CD4-positive, alpha-beta T cell treated with Interleukin-1 beta for 1 hour (primary cell): ENCODE measurements at places on chromosomes 1 and 21.

GRCh38 chr1:121587777-121588176 lies 403.0 kb downstream of the SRGAP2C start:
- no peak for DNase-seq

- peak; percentile 86 for DNase-seq
Observed at GRCh38 chr1:116151739-116152576, 40.8 kb downstream of the MAB21L3 start.

- no peak for DNase-seq
Observed at GRCh38 chr1:5479876-5480646, 512.2 kb downstream of the NPHP4 start.

DNA sequence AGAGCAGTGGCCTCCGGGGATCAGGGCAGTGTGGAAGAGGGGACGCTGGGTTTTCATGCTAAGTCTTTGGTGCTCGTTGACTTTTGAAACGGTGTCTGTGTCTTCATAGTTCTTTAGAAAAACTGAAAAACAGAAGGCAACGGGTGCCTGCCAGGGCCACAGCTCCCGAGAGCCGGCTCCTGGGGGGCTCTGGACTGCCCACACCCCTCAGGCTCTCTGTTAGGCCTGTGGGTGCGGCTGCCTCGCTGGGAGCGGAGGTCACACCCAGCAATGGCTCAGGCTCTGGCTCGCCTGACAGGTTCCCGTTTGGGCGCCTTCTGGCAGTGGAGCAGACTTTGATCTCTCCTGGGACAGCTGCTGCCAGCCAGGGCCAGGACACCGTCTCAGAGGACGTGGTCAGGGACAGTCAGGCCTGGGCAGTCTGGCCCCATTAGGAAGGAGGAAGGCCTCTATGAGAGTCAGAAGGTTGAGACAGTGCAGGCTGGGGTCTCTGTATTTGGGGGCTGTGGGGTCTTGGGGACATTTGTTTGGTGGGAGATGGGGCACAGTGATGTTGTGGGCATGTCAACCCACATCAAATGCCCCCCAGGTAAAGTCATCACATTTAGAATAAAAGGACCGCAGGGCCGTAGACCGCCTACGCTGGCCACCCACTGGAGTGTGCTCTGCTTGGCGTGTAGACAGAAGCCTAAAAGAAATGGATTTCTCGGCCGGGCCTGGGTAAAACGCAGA lies 5.6 kb downstream of the ARHGEF16 start:
- DNase-seq, result no peak

GRCh38 chr1:12300706-12301105 lies 70.9 kb downstream of the VPS13D start:
- DNase-seq, result no peak

DNA sequence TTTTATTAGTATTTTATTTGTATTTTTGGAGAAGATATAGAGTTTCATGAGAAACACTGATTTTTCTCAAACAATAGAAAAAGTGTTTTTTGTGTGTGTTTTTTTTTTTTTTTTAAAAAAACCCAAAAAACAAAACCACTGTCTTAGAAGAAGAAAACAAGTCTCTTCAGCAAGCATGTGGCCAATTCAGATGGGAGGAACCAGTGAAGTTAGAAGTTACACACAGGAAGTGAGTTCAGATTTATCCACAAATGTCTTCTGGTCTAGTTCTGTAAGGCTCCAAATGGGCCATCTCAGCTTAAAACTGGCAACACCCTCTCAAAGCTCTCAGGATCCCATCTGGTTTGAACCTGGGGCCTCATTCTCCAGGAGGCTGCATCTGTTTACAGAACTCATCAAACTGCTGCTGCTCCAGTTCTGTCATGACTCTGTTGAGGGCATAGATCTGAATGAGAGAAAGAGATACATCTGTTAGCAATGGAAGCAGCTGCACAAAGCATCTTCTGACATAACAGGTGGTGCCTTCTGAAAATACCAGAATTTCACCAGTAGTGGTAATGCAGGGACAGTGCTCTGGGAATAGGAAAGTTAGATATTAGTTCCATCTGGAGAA lies 9.8 kb upstream of the ERMAP start:
- no peak for DNase-seq

- no peak for DNase-seq
Observed at GRCh38 chr1:30704271-30704670, 19.1 kb downstream of the MATN1 start.

GRCh38 chr1:77831976-77832711 lies 52.7 kb downstream of the MIGA1 start:
- DNase-seq, result no peak

DNA sequence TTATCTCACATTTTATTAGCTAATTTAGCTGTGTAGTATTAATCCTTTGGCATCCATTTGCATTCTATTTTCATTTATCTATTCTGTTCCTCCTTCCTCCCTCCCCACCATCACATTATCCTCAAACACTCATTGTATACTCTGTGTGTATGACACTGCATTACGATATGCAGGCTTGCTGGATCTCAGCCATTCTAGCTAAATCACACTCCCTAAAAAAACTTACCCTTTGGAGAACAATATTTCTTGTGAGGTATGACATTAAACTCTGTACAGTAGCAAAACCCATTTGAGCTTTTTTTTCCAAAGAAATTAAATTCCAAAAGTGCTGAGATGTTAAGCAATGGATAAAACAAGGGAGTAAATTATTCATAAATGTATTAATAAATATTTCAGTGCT lies 11.4 kb upstream of the RAB3GAP2 start:
- DNase-seq, result no peak

DNA sequence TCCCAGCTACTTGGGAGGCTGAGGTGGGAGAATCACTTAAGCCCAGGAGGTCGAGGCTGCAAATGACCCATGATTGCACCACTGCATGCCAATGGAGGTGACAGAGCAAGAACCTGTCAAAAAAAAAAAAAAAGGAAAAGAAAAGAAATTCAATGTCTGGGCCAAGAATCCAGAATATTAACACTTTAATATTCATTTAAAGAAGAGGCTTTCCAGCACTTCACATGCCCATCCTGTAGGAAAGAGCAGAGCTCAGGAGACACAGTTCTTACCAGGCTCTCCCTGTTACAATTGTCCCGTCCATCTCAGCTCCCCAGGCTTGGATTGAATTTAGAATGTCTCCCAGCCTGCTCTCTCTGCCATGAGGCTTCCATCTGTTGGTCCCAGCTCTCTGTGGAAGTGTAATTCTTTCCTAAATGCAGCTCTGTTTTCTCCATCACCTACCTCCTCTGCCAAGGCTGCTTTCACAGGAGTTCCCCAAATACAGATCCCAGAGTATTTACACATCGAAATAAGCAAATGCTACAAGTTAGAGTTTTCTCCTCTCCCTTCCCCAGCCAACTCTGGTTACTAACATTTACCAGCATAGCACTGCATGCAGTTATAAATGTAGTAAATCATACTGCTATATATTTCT lies 116.6 kb upstream of the CDC42BPA start:
- DNase-seq, result no peak

- no peak for DNase-seq
Observed at GRCh38 chr1:231993968-231994455, 367.4 kb downstream of the DISC1 start.

GRCh38 chr1:183804916-183805841 lies at the start of gene RGL1:
Gene RGL1 (plus strand): TSS chr1:183805120. CDS start chr1:183805298, 178 bp downstream.
- DNase-seq, result peak; percentile 4

DNA sequence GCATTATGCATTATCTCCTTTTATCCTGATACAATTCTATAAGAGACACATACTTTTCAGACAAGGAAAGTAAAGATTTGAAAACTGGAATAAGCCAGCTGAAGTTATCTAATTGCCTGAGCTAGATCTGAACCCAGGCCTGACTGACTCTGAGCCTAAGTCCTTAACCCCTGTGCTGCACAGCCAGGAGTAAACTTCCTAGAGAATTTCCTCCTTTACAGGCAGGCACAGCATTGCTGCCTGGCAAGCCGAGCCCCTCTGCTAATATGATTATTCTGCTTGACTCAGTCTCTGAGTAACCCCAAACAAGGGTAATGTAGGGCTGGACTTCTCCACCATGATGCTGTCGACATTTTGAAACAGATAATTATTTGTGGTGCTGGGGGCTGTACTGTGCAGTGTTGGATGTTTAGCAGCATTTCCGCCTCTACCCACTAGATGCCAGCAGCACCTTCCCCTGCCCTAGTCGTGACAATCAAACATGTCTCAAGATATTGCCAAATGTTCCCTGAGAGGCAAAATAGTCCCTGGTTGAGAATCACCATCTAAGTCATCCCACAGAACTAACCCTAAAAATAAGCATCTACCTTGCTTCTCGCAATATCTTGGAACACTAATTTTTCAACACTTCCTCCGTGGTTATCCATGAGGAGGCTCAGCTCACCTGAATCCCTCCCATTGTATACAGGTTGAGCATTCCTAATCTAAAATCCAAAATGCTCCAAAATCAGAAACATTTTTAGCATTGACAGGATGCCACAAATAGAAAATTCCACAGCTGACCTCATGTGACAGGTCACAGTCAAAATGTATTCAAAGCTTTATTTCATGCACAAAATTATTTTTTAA lies 18.5 kb downstream of the CAMK1G start:
- peak; percentile 36 for DNase-seq

- DNase-seq, result no peak
Observed at GRCh38 chr21:25467896-25468295, 139.4 kb downstream of the MRPL39 start.

DNA sequence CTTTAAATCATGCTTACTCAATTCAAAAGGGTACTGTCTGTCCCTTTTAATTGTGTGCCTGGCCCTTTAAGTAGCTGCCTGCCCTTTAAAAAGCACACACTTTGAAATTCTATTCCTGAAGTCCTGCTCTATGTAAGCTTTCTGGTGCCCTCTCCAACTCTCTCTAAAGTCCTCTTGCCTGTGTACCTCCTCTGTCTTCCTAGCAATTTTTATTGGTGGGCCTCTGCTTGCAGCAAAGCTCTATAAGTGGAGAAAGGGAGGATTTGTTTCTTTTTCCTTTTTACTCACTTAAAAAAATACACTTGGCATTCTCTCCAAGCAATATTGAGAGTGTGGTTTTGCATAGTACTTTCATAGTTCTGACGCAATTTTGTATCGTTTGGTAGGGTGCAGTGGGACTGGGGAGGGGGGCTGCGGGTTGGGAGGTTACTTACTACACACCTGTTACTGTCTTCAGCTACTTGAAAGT lies 135.4 kb downstream of the LMO4 start:
- no peak for DNase-seq

DNA sequence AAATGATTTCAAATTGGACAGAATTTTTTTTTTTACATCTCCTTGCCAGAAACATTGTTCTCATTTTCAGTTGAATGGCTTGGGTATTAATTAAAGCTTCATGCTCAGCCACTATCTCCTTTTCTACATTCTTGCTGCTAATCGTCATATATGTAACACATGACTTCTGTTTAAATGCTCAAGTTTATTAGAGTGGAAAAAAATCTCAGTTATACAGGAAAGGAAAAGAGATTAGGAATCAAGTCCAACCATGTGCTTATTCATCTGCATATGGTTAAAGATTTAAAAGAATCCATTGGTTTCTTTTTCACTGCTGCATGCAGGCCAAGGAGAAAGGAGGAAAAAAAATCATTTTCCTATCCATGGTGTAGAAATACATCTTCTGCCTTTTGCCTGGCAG lies 47.3 kb upstream of the CNN3 start:
- no peak for DNase-seq

DNA sequence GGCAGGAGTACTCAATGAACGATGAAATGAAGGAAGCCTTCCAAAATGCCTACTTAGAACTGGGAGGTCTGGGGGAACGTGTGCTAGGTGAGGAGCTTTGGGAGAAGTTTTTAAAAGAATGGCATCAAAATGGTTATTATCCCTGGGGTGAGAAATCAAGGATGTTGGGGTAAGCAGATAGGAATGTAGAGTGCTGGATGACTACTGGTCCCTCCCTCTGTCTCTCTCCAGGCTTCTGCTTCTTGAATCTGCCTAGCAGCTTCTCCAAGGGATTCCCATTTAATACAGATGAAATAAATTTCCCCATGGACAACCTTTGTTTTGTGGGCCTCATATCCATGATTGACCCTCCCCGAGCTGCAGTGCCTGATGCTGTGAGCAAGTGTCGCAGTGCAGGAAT lies 19.0 kb upstream of the CASQ1 start:
- no peak for DNase-seq

- DNase-seq, result no peak
Observed at GRCh38 chr21:15775291-15775690, 45.5 kb downstream of the USP25 start.

DNA sequence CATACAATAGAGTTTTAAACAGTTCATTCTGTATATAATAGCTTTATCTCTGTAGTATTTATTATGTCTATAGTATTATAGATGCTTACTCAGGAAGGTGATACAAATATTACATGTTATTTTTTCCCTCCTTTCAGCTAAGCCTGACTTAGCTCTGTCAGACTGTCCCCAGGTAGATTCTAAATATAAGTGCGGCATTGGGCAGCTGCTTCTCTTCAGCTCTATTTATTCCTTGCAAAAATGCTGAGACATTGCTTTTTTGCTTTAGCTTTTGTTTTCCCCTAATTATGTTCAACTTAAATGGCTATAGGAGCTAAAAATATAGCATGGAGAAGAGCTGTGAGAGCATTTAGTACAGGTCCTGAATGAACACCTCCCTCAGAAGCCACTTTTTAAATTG lies 203.2 kb upstream of the BEND5 start:
- DNase-seq, result no peak

- no peak for DNase-seq
Observed at GRCh38 chr1:30000266-30000665, 723.1 kb downstream of the MATN1 start.

- DNase-seq, result no peak
Observed at GRCh38 chr1:230824919-230825721, 43.2 kb downstream of the C1orf198 start.

GRCh38 chr1:910311-910880 lies 13.3 kb upstream of the SAMD11 start:
- no peak for DNase-seq

- DNase-seq, result no peak
Observed at GRCh38 chr1:232062967-232063366, 436.4 kb downstream of the DISC1 start.

DNA sequence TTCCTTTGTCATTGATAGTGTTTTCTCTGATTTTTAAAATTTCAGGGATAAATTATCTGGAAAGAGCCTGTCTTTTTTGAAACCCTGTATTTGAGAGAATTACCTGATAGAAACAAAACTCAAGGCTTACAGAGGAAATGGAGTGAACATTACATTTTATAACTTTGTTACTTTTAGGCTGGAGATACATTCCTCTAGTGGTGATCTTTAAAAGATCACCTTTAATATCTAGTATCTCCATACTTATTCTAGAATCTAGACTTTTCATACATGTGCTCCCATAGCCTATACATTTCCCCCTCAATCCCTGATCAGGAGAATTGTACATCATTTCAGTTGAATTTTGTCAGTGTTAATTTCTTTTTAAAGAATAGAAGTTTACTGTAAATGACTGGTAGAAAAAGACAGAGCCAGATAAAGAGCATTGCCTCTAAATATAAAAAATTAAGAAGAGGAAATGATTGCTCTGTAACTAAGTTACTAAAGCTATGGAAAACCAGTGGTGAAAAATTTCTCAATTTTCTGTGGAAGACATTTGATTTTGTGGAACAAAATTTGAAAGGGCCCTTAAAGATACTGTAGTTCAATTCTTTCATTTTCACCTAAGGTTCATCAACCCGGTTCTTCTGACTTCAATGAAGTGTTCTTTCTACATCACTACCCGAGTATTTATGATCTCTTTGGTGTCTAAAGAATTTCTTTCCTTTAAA lies 33.7 kb downstream of the RASAL2 start:
- no peak for DNase-seq
